ENCODE measurements at places on chromosomes 7 and 10.

DNA sequence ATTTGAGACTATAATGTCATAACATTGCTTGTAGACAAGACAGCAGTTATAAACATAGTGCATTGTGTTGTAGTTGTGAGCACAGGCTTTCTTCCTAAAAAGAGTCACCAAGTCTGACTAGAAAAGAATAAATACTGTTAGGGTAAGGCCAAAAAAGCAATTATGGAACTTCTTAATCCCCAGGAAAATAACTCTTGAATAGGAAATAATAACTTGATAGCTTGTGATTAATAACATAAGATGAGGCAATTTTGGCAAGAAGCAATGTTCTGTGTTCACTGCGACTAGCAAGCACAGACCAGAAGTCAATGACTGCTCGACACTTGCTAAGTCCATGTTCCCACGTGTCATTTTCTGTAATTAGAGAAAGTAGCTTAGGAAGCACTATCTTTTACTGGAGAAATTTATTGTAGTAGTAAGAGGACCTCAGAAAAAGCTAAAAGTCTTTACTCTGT, 97.1 kb downstream of the AGMO start:
- DNase-seq: no peak

DNA sequence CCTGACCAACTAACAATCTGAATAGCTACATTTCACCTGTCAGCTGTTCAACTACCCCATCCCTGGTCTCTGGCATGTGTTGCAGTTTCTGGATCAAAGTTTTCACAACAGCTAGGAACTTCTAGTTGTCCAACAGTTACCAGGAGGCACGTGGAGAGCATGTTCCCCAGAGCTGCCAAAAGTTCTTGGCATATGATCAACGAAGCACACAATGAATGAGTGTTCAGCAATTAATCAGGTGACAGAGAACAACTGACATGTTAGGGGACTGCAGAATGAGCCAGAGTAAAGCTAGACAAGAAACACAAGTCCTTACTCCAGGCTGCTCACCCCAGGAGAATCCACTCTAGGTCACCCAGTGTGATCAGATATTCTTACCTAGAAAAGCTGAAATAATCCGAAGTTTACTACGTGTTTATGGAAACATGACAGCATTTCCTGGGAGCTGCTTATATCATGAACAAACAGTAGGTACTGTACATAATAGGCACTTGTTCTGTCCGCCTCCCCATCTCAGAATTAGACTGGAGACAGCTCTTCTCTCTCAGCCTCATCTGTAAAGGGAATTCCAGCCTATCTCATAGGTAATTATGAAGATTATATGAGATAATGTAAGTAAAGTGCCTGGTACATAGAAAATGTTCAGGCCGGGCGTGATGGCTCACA, 50.6 kb downstream of the ZNF438 start:
- no peak for DNase-seq

DNA sequence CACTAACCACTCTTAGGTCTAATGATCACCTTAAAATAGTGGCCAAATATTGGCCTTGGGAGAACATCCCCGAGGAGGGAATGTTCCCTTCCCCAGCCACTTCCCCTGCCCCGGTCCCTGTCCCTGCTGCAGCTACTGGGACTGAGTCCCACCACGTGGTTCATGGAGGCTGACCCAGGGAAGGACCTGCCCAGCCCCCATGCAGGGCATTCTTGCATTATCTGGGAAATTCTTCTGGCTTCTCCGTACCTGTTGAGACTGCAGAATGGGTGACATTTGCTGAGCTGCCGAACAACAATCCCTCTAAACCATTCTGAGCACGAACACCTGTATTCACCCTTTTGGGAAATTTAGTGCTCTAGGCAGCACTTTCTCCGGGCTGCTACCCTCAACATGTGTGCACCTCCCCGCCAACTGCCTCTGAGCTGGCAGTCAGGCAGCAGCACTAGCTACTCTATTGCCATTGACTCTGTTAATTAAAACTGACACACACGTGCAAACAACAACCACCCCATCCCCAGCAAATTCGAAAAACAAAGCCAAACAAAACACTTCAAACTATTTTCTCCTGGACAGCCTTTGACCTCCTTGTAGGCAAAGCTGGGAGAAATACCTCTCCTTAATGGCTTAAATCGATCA, 567.4 kb upstream of the MKI67 start:
- no peak for DNase-seq

DNA sequence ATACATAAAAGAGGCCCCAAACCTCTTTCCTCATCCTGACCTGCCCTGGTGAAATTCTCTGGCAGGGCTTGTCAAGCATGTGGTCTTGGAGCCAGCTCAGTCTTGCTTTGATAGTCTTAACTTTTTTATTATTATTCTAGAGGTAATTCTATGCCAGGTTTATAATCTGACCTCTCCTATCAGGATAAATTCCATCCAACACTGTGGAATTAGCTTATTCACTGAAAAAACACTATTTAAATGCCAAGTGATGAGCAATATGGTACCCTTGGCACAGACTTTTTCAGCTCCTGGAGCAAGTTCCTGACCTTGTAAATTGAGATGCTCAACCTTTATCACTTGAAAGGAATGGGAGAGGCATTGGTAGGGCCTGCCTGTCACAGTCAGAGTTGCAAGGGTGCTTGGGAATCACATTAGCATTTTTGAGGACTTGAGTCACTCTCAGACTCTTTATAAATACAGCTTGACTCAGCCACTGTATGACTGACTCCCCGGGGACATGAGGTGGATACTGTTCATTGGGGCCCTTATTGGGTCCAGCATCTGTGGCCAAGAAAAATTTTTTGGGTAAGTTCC, at the start of gene CPA4:
CPA4 (plus strand) TSS at position 480 of the 576 bp plus-strand sequence; CDS start at position 500, 20 bp downstream.
- DNase-seq: no peak

GRCh38 chr10:77431209-77431611, 206.4 kb downstream of the KCNMA1 start:
- no peak for DNase-seq

DNA sequence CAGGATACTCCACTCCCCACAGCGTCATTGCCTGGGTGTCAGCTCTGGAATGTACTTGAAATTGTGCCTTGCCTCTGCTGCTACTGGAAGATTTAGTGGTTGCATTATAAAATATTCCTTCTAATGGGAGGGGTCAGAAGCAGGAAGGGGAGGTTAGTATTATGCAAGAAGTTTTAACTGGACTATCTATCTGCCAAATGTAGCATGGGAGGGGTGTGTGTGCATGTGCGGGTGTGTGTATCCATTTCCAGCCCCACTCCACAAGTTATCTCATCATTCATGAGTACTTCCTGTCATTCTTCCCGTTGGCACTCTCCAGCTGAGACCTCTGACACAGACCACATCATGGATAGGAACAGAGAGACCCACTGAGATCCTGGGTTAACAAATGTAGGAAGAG, 13.4 kb downstream of the MBL2 start:
- no peak for DNase-seq

All from MV-4-11 (cell line).